WTC11 (cell line): ENCODE measurements at places on chromosomes 1 and 21.

GRCh38 chr1:82934074-82934473 lies 1064.9 kb downstream of the TTLL7 start:
- DNase-seq, result no peak

DNA sequence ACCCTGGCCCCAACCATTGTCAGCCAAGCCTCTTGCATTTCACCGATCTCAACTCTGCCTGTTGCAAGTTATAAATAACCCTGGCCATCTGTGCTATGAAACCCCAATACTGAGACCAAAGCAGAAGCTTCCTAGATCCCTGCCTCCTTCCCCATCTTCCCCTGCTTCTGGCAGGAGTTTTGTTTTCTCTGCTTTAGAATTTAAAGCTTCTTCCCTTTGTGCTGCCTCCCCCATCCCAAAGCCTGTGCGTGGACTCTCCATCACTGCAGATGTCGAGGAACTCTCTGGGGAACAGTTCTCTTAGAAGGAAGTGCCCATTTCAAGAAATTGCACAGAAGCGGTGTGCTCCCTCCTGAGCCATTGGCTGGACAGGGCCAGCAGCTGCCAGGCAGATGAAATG lies 17.4 kb upstream of the MYOG start:
- DNase-seq, result no peak

GRCh38 chr1:87224201-87224600 lies 104.5 kb upstream of the LMO4 start:
- no peak for DNase-seq

- DNase-seq, result no peak
Measured at GRCh38 chr1:231628207-231628876, 1.8 kb downstream of the DISC1 start.

DNA sequence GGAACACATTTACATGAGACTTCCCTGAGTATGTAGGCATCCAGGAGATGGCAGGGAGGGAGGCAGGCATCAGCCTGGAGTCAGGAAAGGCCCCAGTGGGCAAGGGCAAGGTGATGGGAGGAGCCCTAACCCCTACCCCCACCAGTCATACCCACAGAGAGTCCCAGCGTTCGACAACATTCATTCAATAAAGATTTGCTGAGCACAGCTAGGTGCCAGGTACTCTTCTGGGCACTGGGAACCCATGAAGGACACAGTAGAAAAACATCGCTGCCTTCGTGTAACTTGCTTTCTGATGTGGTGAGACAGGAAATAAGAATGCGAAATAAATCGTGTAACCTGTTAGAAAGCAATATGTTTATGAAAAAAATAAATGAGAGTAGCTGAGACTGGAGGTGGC lies 77.3 kb upstream of the GADD45A start:
- no peak for DNase-seq

DNA sequence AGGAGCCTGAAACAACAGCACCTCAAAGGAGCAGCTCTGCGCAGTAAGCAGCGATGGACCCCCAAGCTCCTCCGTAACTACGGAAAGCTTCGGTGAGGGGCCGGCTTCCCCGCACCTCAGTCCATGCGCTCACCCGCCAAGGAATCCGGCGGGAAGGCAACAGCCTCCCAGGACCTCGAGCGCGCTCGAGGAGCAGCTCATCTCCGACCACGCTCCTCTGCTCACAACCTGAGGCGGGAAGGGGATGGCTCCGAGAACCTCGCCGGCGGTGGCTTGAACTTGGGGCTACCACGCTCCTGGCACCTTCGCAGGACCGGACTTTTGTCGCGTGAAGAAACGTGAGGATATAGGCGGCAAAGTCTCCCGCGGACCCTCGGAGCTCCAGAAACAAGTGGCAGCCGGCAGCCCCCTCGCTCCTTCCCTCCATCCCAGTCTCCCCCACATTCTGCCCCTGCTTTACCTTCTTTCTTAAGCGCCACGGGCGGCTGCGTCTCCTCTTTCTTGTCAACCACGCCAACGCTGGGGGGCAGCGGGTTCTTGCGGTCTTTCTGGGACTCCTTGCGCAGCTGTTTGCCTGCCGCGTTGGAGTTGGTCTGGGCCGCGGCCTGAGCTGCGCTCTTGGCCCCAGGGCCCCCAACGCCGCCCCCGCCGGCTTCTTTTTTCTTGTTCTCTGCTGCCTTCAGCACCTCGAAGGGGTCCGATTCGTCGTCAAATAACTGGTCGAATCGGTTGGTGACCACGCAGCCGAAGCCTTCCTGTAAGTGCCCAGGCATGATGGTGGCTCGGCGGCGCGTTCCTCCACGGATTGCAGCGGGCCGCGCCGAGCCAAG lies 459 bp downstream of the SERBP1 start:
- no peak for DNase-seq
